Dermis microvascular lymphatic vessel endothelial cell (primary cell): ENCODE measurements at places on chromosomes 6 and 20. TPM values are rescaled to one million over a fixed set of nuclear protein-coding genes. Genes with fewer than 3 reads are reported as not detected.

DNA sequence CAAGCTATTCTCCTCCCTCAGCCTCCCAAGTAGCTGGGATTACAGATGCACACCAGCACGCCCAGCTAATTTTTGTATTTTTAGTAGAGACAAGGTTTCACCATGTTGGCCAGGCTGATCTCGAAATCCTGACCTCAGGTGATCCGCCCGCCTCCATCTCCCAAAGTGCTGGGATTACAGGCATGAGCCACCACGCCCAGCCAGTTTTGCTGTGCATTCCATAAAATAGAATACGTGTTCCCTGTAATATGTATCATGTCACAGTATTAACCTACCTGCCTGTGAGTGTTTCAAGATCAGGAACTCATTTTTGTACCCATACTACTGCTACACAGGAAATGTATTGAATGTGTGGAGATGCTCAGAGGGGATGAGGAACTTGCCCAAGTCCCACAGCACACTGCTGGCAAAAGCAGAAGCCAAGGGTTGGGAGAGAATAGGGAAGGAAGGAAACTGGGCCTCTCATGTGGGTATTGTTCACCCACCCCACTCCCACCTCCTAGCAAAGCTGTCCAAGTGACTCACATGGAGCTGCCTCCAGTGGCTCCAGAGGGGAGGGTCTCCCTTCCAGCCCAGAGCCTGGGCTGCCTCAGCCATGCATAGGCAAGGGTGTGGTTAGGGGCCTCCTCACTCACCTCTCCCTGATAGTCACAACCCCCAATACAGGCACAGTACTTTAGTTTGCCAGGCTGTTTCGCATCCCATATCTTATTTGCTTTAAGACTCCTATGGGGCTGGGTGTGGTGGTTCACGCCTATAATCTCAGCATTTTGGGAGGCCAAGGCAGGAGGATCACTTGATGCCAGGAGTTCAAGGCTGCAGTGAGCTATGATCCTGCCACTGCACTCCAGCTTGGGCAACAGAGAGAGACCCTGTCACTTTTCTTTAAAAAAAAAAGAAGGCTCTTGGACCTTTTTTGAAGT, 9.4 kb downstream of the HM13 start:
- DNase-seq: peak; percentile 85

- no peak for DNase-seq
Observed at GRCh38 chr6:118912646-118913045, 18.7 kb downstream of the ASF1A start.

- DNase-seq: no peak
Observed at GRCh38 chr20:33848391-33848790, 37.2 kb downstream of the CHMP4B start.

GRCh38 chr6:85113934-85114580, 335.8 kb upstream of the NT5E start:
- DNase-seq: no peak

Gene NINL
- 9.1 and 24.3 TPM in 2 replicates for total RNA-seq

- DNase-seq: peak; percentile 87
Observed at GRCh38 chr6:138682704-138683527, 90.7 kb upstream of the CCDC28A start.

Gene MAFB
- 2.7 and 8.0 TPM in 2 replicates for total RNA-seq

DNA sequence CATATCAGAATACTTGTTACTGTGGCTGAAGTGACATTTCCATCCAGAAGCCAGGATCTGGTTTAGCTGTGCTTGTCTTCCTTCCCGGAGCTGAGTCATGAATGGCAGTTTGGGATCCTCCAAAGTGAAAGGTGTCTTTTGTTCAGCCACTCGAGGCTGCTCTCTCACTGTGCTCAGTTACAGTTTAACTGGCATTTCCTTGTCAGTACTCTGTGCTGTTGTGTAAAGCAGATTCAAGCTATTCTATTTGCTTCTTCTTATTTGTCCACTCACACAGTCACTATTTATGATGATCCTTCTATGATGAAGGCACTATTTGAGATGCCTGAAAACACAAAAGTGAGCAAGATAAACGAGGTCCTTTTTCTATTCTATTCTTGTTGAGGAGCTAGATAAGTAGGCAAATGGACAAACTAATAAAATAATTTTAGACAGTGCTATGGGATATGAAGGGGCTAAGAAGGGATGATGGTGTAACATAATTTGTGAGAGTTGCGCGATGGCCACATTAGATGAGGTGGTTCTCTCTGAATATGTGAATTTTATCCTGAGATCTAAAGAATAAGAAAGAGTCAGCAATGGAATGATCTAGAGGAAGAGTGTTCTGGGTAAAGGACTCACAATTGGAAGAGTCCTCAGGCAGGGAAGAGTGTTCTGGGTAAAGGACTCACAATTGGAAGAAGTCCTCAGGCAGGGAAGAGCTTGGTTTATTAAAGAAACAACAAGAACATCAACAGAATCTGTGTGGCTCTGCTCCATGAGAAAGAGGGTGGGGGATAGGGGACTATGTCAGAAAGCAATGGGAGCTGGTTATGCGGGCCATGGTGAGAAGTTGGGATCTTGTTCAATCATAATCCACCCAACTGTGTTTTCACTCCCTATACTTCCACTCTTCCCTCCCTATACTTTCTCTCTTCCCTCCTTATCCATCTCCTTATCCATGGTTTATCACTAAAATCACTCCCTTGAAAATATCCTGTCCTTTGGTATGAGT, 40.1 kb downstream of the CYP24A1 start:
- no peak for DNase-seq

Gene CLVS2
- not detected in 2 replicates for total RNA-seq
